ENCODE measurements at places on chromosomes 7 and 10. TPM values are rescaled to one million over a fixed set of nuclear protein-coding genes. Genes with fewer than 3 reads are reported as not detected.

GRCh38 chr10:11532306-11532705, 79.1 kb downstream of the USP6NL start:
- no peak for DNase-seq

- DNase-seq = no peak
Measured at GRCh38 chr10:15630353-15630752, 89.4 kb downstream of the ITGA8 start.

- no peak for DNase-seq
Measured at GRCh38 chr7:88912852-88913251, 117.3 kb upstream of the TEX47 start.

DNA sequence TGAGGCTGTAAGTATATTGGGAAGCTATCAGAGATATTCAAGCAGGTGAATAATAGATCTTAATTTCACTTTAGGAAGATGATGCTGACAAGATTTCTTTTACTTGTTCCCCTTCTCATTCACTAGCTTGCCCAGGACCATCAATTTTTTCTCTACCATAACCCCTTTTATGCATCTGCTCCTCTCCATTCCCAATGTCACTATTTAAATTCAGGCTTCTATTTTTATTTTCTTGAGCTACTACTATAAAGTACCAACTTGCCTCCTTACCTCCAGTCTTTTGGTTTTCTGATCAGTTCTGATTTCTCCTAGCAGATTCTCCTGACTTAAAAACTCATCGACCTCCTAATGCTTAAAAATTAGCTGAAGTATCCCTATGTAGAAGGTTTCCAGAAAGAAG, 97.7 kb upstream of the SMIM30 start:
- DNase-seq = no peak

DNA sequence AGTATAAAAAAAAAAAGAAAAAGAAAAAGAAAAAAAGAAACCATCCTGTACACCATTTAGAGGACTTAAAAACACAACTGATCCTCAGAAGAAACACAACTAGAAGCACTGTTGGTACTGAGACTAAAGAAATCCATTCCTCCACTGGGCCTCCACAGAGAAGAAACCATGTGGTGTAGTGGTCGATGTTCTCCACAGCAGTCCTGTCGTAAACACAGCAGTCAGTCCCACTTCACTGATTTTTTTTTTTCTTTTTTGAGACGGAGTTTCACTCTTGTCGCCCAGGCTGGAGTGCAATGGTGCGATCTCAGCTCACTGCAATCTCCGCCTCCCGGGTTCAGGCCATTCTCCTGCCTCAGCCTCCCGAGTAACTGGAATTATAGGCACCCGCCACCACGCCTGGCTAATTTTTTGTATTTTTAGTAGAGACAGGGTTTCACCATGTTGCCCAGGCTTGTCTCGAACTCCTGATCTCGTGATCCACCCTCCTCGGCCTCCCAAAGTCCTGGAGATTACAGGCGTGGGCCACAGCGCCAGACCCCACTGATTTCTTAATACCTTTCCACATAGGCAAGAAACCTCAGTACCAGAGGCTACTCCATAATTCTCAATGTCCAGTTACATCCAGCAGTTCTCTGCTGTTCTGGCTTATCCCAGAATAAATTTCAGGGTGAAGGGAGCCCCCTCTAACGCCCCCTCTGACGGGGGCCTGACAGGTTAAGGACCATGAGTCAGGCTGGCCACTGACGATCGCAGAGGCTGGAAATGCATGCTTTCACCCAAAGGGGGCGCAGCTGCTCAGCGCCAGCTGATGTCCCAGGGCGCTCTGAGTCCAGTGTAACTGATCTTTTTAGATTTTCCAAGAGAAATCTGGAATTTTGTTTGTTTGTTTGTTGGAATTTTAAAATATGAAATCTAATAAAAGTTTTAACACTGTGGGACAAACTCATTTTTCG, 24.8 kb upstream of the FFAR4 start:
- DNase-seq = peak; percentile 74

DNA sequence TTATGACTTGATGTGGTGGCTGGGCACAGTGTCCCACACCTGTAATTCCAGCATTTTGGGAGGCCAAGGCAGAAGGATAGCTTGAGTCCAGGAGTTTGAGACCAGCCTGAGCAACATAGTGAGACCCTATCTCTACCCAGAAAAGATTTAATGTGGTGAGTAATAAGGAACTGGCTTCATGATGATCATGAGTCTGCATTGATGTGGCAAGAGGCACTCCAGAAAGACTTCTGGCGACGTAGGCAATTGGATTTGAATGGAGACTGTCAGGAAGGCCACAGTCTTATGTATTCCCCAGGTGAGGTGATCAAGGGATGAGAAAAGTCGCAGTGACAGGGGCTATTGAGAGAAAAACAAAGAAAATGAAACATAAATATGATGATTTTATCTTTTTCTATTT, 138.0 kb downstream of the CACNB2 start:
- no peak for DNase-seq

- DNase-seq = peak; percentile 57
Measured at GRCh38 chr10:34031400-34031799, 696.9 kb upstream of the NRP1 start.

DNA sequence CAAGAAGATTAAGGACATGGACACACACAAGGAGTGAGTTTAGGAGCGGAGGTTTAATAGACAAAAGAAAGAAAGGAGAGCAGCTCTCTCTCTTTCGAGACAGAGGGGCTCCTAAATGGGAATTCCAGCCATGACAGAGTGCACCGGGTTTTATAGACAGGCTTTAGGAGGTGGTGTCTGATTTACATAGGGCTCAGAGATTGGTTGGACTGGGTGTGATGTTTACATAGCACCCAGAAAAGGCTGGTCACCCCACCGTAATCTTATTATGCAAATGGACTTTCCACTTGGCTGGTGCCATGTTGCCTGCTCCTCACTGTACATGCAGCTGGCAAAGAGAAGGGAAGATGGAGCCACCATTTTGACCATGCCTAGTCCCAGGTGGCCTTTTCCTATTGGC, 28.4 kb upstream of the MRC1 start:
- DNase-seq = no peak

- DNase-seq = no peak
Measured at GRCh38 chr7:94875201-94875600, 32.2 kb upstream of the PPP1R9A start.

- no peak for DNase-seq
Measured at GRCh38 chr7:41574377-41574776, 128.5 kb downstream of the INHBA start.

- peak; percentile 40 for DNase-seq
Measured at GRCh38 chr10:70191161-70191971, 21.1 kb upstream of the SAR1A start.

The BCCIP gene
- 74.6 TPM for total RNA-seq

The TMEM225B gene
- 1.4 TPM for total RNA-seq

The CH25H gene
- 0.36 TPM for total RNA-seq

The SEMA3E gene
- 3.2 TPM for total RNA-seq

The HOXA7 gene
- 20.9 TPM for total RNA-seq

The RPS24 gene
- total RNA-seq = 1,980 TPM

The WBP1L gene
- total RNA-seq = 57.2 TPM
